ENCODE measurements at places on chromosomes 11 and 22.

DNA sequence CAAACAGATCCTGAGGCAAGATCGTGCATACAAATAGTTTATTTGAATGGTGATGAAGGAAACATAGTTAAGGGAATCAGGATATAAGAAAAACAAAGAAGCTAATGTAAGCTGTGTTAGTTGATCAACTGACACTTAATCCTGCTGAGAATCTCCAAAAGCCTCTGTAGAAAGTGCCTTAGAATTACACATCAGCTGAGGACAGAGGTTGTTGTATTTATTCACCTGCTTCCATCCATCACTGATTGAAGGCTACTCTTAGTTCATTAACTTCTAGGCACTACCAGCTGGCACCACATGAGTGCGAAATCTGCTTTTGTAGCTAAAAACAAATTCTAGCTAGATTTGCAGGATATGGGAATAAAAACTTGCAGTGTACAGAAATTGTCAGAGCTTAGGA is 1082.0 kb upstream of the CNTN5 start:
- no peak for DNase-seq

DNA sequence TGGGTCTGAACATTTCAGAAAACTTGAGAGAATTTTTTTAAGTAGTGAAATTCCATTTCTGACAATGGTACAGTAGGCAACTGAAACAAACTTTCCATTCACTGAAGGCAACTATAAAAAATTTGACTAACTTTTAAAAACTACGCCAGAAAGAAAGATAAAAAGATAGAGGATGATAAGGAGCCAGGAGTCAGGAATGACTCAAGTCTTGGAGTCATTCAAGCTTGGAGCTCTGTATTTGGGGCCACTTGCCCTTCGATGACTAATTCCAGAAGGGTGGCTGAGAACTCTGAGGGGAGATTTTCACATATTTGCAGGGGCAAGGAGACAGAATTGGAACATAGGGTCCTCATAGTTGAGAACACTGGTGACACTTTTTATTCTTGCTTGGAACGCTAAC is 1083.2 kb upstream of the CNTN5 start:
- DNase-seq = no peak

- peak; percentile 57 for DNase-seq
Observed at GRCh38 chr11:748007-748359, 719 bp downstream of the TALDO1 start.

- DNase-seq = no peak
Observed at GRCh38 chr22:46126853-46127385, 23.4 kb upstream of the PPARA start.

- DNase-seq = no peak
Observed at GRCh38 chr22:49586873-49587272, 240.8 kb downstream of the BRD1 start.

GRCh38 chr11:118320515-118320914 is 16.0 kb downstream of the CD3E start:
- DNase-seq = no peak

DNA sequence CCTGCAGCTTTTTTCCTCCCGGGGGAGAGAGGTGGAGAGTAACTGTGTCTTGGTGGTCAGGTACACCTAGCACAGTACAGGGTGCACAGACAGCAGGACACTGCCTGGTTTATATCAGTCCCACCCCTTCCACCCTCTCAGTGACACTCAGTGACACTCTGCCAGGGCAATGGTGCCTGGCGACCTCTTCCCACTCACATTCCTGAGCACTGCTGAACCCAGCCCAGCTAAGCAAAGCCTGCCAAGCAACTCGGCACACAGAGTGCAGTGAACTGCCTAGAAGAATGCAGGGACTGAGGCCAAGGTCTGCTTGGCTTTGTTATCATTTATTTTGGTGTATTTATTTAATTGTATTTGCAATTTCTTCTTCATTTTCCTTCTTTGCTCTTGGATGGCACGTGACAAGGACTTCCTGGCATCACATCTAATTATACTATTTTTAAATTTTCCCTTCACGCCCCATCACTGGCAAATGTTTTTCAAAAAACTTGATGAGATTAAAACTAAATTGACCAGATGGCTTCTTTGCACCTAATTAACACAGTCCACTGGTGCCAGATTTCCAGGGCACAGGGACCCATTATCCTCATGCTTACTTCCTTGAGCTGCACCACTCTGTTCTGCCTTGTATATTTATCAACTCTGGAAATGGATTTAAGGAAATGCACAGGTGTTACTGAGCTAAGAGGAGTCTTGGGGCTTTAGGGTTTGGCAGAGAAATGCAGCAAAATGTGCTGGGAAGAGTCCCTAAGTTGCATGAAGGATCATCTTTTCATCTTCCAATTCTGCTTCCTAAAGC is 205.6 kb downstream of the ADAMTS15 start:
- no peak for DNase-seq

GRCh38 chr22:31087744-31088215 is 6.7 kb downstream of the SMTN start:
- no peak for DNase-seq

DNA sequence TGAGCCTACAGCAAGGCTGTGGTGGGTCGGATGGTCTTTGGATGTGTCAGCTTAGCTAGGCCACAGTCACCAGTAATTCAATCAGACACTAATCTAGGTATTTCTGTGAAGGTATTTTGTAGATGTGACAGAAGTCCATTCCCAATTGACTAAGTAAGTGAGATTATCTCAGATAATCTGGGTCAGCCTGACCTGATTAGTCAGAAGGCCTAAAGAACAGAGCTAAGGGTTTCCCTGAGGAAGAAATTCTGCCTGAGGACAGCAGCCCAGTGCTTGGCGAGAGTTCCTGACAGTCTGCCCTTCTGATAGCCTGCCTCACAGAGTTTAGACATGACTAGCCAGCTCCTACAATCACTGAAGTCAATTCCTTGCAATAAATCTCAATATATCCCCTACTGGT is 28.7 kb downstream of the GUCD1 start:
- DNase-seq = no peak

GRCh38 chr11:106098893-106099553 is 21.6 kb downstream of the AASDHPPT start:
- DNase-seq = no peak

DNA sequence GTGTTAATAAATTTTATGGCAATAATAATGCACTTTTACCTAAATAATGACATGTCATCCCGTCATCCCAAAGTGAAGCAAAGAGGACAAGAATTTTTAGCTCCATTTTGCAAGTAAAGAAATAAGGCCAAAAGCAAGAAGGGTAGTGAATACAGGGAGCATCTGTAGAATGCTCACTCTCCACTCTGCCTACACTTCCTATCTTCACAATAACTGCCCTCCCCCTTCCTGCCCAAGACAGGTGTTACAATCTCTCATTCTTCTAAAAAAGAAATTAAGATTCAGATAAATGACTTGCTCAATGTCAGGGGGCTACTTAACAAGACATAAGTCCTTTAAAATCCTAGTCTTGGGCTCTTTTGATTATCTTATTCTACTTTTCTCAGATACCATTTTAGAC is 8.9 kb downstream of the RDX start:
- DNase-seq = no peak

DNA sequence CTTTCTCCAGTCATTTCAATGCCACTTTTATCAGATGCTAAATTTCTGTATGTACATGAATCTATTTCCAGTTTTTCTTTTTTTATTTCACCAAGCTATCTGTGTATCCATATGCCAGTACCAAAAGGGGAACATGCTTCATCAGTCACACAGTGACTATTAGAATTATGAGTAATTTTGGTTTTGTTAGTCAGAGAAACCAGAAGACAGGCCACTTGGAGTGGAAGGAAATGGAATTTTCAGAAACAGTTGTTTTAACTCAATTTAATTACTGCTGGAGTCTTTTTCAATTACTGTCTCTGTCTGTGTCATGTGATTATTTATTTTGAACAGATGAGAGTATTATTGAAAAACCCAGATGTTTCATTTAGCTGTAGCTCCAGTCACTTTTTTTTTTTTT is 84.6 kb upstream of the ANO3 start:
- peak; percentile 22 for DNase-seq

DNA sequence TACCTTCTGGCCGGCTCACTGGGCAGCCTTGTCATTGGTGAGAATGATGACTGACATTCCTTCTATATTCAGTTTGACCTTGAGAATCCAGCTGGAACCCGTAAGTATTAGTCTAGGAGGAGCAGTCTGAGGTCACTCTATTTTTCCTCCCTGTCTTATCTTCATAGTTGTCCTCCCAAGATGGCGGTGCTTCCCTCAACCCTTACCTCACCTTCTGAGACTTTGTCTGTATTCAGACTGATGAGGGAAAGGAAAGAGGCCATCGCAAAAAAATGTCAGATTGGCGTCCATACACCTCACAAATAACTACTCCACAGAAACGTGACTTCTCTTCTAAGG is 6.0 kb downstream of the KREMEN1 start:
- DNase-seq = no peak

GRCh38 chr11:134973801-134974200 is 561.8 kb upstream of the B3GAT1 start:
- no peak for DNase-seq

- no peak for DNase-seq
Observed at GRCh38 chr11:119901657-119902577, 172.9 kb upstream of the NECTIN1 start.

DNA sequence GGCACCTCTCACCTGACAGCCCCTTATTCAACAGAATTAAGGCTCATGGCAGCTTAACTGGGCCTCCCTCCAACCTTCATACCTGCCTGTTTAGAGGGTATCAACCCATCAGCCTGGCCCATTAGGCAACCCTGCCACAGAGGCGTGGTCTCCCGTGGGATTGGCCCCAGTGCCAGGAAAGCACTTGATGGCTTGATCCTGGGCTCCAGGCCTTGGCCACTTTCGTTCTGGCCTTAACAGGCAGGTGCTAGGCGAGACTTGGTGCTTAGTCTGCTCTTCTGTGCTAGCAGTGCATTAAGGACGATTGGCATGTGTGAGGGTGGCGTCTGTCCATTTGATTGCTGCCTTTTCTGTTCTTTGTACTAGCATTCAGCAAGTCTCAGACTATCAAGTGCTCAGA is 75.2 kb downstream of the CABIN1 start:
- DNase-seq = no peak

DNA sequence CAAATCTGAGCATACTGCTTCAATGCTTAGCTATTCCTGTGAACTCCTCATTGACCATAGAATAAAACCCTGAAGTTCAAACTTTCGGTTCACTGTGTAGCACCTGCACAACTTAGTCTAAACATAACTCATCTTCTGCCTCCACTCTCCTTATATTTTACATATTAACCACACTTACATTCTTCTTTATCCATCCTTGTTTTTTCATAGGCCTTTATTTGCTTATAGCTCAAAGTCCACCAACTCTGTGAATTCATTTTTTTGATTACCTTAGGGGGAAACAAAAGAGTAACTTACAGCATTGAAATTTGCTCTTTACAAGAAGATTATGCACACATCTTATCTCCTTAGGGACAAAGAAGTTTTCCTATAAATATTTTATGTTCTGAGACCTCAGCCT is 521.6 kb upstream of the FAT3 start:
- DNase-seq = no peak

GRCh38 chr11:35192347-35192746 is 53.4 kb downstream of the CD44 start:
- DNase-seq = no peak

DNA sequence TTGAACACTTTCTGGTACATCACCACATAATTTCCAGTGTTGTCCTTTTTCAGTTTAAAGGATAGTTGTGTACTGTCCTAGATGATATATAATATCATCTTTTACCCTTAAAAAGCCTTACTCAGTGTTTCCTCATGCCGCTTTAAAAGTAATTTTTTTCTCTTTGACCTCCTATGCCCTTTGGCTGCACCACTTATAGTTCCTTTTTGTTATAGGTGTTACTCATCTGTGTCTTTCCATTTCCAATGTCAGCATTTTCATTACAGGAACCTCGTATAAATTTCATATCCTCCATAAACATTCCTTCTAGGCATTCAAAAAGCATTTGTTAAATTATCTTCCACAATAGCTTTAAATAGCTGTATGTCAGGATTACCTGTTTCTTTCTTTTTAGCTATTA is 40.8 kb downstream of the USP47 start:
- DNase-seq = peak; percentile 41

- peak; percentile 96 for DNase-seq
Observed at GRCh38 chr22:49971232-49972162, 10.9 kb downstream of the PIM3 start.

DNA sequence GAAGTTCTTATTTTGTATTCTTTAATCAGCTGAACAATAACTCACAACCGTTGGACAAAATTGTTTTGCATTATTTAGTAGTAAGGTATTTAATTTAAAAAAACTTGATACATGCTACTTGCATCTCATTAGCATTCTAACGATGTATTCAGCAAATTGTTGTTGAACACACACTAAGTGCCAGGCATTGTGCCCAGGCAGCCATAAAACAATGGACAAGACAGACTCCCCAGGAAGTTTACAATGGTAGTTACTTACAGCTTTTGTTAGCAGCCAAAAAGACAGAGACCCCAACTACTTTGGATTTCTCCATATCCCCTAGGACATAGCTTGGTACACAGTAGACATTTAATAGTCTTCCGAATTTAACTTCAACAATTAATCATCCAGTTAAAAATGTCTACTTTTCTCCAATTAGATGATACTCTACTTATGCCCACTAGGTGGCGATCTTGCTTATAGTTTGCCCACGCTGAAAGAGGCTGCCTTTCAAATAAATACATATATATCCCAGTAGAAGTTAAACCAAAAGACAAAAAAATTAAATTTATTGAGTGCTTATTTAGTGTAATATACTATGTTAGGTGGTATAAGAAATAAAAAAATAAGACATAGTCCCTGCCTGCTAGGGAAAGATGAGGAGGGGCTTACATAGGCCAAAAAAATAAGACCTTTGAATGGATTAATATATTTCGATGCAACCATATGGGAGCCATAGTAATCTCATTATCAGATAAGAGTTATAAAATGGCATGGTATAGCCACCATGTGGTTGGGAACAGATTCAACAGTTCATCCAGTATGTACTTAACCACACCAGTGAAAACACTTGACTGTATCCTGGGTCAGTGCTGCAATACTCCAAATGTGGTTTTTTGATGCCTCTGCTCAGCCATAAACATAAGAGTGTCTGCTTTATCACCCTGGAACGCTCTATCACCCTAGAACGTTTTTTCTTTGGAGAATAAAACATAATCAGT is 2.0 kb upstream of the FJX1 start:
- peak; percentile 89 for DNase-seq

DNA sequence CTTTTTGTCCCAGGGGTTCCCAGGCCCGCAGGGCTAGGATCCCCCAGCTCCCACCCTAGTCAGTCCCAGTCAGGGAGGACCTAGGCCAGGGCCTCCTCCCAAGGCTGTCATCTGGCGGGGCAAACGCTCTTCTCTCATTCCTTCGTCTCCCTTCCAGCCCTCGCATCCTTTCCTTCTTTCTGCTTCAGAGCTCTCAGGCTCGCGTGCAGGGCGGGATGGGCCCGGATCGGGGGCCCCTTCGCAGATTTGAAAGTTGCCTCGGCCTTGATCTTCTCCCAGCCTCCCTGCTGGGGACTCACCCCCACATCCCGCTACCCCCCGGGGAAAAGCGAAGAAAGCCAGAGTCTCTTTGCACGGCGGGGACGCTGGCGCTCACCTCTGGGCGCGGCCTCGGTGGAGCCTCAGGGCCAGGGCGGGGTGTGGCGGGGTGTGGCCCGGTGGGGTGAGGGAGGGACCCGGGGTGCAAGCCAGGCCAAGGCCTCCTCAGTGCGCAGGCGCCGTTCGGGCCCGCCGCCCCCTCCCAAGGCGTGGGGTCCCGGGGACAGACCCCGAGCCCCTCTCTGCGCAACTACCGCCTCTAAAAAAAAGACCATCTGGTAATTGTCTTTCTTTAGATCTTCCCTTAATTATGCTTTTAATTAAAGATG is 14.8 kb upstream of the PAX6 start:
- DNase-seq = no peak
